Right atrium auricular region (tissue), 2 donors: ENCODE measurements at places on chromosomes 2 and 18. TPM values are rescaled to one million over a fixed set of nuclear protein-coding genes. Genes with fewer than 3 reads are reported as not detected.

The SERPINB11 gene
- total RNA-seq, result not detected

The WDR12 gene
- 15.9 TPM for total RNA-seq

The SNTG2 gene
- not detected for total RNA-seq

The CCDC121 gene
- total RNA-seq, result 4.2 TPM

The CXCR4 gene
- total RNA-seq, result 12.4 TPM

GRCh38 chr18:66742832-66743231 lies 138.9 kb upstream of the CDH19 start:
- no peak overlapping the region for H3K27ac ChIP-seq
- no peaks in the 10 kb centered on the region for H3K27me3 ChIP-seq
- no peak for DNase-seq
- no peaks in the 10 kb centered on the region for H3K36me3 ChIP-seq
- no peaks in the 10 kb centered on the region for H3K4me1 ChIP-seq

- H3K4me3 ChIP-seq, result no peak overlapping the region
- peaks cover 58% of the 10 kb centered on the region for H3K4me1 ChIP-seq
- H3K27ac ChIP-seq, result no peak overlapping the region
- peaks cover 11% of the 10 kb centered on the region for H3K36me3 ChIP-seq
- no peaks in the 10 kb centered on the region for H3K27me3 ChIP-seq
Measured at GRCh38 chr2:190891372-190891771, 10.8 kb downstream of the GLS start.
